ENCODE measurements at places on chromosomes 3 and 15.
A peak's percentile ranks its signal among the peaks of the same experiment; 100 is the strongest.

DNA sequence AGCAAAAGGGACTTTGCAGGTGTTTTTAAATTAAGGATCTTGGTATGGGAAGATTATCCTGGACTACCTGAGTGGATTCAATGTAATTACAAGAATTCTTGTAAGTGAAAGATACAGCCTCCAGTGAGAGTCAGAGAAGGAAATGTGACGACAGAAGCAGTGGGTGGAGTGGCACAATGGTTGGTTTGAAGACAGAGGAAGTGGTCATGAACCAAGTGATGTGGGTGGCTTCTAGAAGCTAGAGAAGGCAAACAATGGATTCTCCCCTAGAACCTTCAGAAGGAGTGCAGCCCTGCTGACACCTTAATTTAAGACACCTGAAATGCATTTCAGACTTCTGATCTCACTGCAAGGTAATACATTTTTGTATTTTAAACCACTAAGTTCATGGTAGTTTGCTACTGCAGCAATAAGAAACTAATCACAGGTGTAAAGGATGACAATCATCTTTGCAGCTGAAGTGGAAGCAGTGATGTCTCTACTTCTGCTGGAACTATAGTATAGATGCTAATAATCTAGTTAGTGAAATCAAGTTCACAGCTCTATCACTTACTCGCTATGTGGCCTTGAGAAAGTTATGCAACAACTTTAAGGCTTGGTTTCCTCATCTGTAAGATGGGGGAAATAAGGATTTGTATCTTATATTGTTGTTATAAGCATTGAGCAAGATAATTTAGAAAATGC is 403.4 kb upstream of the SUCLG2 start:
- DNase-seq, result peak; percentile 85
- peak overlapping the region; percentile 76 for H3K27ac ChIP-seq
- H3K4me1 ChIP-seq, result peaks cover 67% of the 10 kb centered on the region
- H3K36me3 ChIP-seq, result no peaks in the 10 kb centered on the region
- H3K27me3 ChIP-seq, result no peaks in the 10 kb centered on the region

- DNase-seq, result no peak
- no peak overlapping the region for H3K27ac ChIP-seq
- H3K4me1 ChIP-seq, result peaks cover 44% of the 10 kb centered on the region
- H3K36me3 ChIP-seq, result no peaks in the 10 kb centered on the region
These were observed 151.6 kb downstream of the SLCO3A1 start for GRCh38 chr15:92005154-92005553.

GRCh38 chr3:138381950-138382715 is 33.8 kb downstream of the MRAS start:
- H3K27ac ChIP-seq, result no peak overlapping the region
- no peak overlapping the region for H3K4me3 ChIP-seq
- H3K4me1 ChIP-seq, result no peaks in the 10 kb centered on the region

DNA sequence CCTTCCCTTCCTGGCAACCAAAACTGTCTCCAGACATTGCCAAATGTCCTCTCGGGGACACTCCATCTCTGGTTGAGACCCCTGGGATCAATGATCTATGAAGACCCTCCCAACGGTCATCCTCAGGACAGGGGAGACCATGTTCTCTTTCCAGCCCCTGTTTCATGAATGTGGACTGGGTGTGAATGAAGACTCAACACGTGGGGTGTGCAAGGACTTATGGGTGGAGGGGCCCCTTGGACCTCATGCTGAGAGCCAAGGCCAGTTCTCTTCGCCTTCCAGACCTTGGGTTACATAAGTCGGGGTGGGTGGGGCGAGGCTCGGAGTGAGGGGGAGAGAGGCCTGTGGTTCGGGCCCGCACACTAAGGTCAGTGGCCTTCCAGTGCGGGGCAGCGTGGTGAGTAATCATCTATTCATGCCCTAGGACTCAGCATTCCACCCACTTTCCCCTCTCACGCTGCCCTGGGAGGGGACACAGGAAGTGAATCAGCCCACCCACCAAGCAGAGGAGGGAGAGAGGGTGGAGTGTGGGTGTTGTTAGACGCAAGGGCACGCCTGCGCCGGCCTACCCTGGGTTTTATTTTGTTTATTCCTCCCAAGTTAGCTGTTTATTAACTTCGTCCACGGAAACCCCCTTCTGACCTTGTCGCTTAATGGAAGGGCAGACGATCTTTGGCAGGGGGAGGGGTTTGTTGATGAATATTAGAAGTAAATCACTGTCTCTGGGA is 6.7 kb downstream of the PAQR5 start:
- H3K4me1 ChIP-seq, result no peaks in the 10 kb centered on the region
- DNase-seq, result no peak
- no peak overlapping the region for H3K27ac ChIP-seq
- H3K4me3 ChIP-seq, result no peak overlapping the region
- H3K27me3 ChIP-seq, result peaks cover 38% of the 10 kb centered on the region
- no peaks in the 10 kb centered on the region for H3K36me3 ChIP-seq

- peaks cover 37% of the 10 kb centered on the region for H3K36me3 ChIP-seq
- peaks cover 33% of the 10 kb centered on the region for H3K4me1 ChIP-seq
- DNase-seq, result no peak
- H3K27me3 ChIP-seq, result no peaks in the 10 kb centered on the region
- no peak overlapping the region for H3K27ac ChIP-seq
These were observed 18.2 kb upstream of the SACM1L start for GRCh38 chr3:45670991-45671390.

DNA sequence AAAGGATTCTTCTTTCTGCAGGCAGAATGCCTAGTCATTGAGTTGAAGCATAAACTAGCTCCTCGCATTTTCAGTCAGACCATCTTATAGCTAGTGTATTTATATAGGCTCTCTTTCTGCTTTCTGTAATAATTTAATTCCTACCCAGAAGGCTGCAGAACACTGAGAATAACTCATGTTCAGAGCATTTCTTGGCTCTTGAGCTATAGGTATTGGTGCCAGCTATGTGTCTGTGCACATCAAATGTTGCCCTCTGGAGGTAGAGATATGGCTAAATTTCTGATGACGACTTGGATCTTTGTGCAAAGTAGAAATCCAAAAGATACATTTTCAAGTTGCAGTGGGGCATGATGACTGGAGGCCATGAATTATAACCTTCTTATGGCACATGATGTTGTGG is 336.2 kb upstream of the TPM1 start:
- H3K36me3 ChIP-seq, result no peaks in the 10 kb centered on the region
- H3K27me3 ChIP-seq, result no peaks in the 10 kb centered on the region
- no peak overlapping the region for H3K4me3 ChIP-seq

- peaks cover 3% of the 10 kb centered on the region for H3K4me1 ChIP-seq
- no peaks in the 10 kb centered on the region for H3K27me3 ChIP-seq
- no peak overlapping the region for H3K27ac ChIP-seq
- H3K36me3 ChIP-seq, result peaks cover 3% of the 10 kb centered on the region
- DNase-seq, result no peak
These were observed 28.6 kb downstream of the PLEKHO2 start for GRCh38 chr15:64870353-64870752.

GRCh38 chr3:72345237-72345878 is 502.9 kb downstream of the SHQ1 start:
- no peak for DNase-seq
- peaks cover 75% of the 10 kb centered on the region for H3K4me1 ChIP-seq
- H3K27me3 ChIP-seq, result no peaks in the 10 kb centered on the region
- no peak overlapping the region for H3K27ac ChIP-seq
- H3K36me3 ChIP-seq, result no peaks in the 10 kb centered on the region
- no peak overlapping the region for H3K4me3 ChIP-seq

DNA sequence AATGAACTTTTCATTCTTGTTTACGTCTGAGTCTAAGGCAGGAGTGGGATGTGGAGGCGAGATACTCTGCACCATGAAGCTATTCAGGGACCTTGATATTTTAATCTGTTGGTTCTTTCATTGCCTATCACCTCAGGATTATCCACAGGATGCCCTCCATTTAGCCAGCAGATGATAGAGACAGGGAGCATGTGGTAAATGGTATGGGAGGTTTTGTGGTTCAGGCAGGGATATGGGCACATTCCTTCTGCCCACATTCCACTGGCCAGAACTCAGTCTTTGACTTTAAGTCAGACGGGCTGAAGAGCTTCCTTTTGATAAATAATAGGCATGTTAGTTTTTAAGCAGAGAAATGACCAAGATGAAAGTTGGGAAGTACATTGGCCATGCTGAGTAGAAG is 548.0 kb upstream of the CCDC54 start:
- no peak overlapping the region for H3K4me3 ChIP-seq
- peaks cover 4% of the 10 kb centered on the region for H3K4me1 ChIP-seq
- no peaks in the 10 kb centered on the region for H3K36me3 ChIP-seq
- no peak overlapping the region for H3K27ac ChIP-seq
- DNase-seq, result no peak
- no peaks in the 10 kb centered on the region for H3K27me3 ChIP-seq

- no peak for DNase-seq
- H3K27ac ChIP-seq, result no peak overlapping the region
- H3K4me3 ChIP-seq, result no peak overlapping the region
- no peaks in the 10 kb centered on the region for H3K27me3 ChIP-seq
- no peaks in the 10 kb centered on the region for H3K4me1 ChIP-seq
- H3K36me3 ChIP-seq, result peaks cover 10% of the 10 kb centered on the region
These were observed 179.9 kb downstream of the MCTP2 start for GRCh38 chr15:94411285-94411684.

DNA sequence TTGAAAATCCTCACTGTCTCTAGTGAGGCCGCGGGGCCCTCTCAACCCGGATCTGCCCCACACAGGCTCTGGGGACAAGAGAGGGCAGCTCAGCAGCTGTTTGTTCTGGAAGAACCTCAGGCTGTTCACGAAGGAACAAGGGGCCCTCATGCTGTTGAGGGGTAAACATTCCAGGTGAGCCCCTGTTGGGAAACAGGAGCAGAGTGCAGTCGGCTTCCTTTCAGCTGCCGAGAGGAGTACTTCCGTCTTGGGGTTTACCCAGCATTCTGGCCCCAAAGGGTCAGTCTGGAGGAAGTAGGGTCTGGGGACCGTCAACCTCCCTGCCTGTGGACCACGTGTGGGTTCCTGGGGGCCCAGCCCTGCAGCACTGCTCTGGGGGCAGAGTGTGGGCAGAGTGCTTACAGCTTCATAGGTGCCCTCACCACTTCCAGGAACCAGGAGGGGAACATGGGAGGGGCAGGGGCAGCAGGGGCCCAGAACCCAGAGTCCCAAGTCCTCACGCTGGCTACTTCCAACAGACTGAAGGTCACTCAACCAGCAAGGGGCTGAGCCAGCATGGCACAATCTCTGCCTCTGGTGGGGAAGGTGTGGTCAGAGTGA is 49.2 kb upstream of the CTSH start:
- no peak overlapping the region for H3K4me3 ChIP-seq
- no peak for DNase-seq
- no peaks in the 10 kb centered on the region for H3K27me3 ChIP-seq
- no peak overlapping the region for H3K27ac ChIP-seq

DNA sequence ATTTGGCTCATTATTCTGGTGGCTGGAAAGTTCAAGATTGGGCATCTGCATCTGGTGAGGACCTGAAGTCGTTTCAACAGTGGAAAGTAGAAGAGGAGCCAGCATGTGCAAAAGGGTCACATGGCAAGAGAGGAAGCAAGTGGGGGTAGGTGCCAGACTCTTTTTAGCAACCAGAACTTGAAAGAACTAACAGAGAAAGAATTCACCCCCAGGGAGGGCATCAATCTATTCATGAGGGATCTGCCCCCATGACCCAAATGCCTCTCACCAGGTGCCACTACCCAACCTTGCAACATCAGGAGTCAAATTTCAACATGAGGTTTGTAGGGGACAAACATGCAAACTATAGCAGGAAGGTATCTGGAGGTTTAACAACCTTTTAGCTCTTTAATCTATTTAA is 10.3 kb upstream of the RYK start:
- peaks cover 14% of the 10 kb centered on the region for H3K4me1 ChIP-seq
- no peak overlapping the region for H3K4me3 ChIP-seq

- H3K27ac ChIP-seq, result no peak overlapping the region
- no peak for DNase-seq
- H3K36me3 ChIP-seq, result no peaks in the 10 kb centered on the region
- H3K4me3 ChIP-seq, result no peak overlapping the region
These were observed 22.3 kb upstream of the GNB4 start for GRCh38 chr3:179473565-179473964.

GRCh38 chr3:149771652-149772271 is 19.5 kb upstream of the COMMD2 start:
- no peak overlapping the region for H3K4me3 ChIP-seq
- no peaks in the 10 kb centered on the region for H3K36me3 ChIP-seq
- peak; percentile 56 for DNase-seq
- H3K27me3 ChIP-seq, result peaks cover 13% of the 10 kb centered on the region

- H3K27ac ChIP-seq, result no peak overlapping the region
- peaks cover 22% of the 10 kb centered on the region for H3K4me1 ChIP-seq
- H3K36me3 ChIP-seq, result peaks cover 2% of the 10 kb centered on the region
- no peak for DNase-seq
These were observed 31.0 kb downstream of the NR2F2 start for GRCh38 chr15:96361309-96362010.

GRCh38 chr3:52851348-52851747 is 16.5 kb upstream of the MUSTN1 start:
- no peaks in the 10 kb centered on the region for H3K4me1 ChIP-seq
- no peaks in the 10 kb centered on the region for H3K27me3 ChIP-seq
- no peak overlapping the region for H3K27ac ChIP-seq
- H3K4me3 ChIP-seq, result no peak overlapping the region
- DNase-seq, result peak; percentile 42
- peaks cover 2% of the 10 kb centered on the region for H3K36me3 ChIP-seq

GRCh38 chr3:32575451-32576113 is 4.9 kb upstream of the DYNC1LI1 start:
- no peaks in the 10 kb centered on the region for H3K36me3 ChIP-seq
- DNase-seq, result no peak
- no peaks in the 10 kb centered on the region for H3K27me3 ChIP-seq
- peaks cover 15% of the 10 kb centered on the region for H3K4me1 ChIP-seq

- no peaks in the 10 kb centered on the region for H3K4me1 ChIP-seq
- no peak overlapping the region for H3K4me3 ChIP-seq
- H3K27me3 ChIP-seq, result no peaks in the 10 kb centered on the region
- no peak overlapping the region for H3K27ac ChIP-seq
- no peak for DNase-seq
These were observed 53.0 kb upstream of the MME start for GRCh38 chr3:155026999-155027591.

DNA sequence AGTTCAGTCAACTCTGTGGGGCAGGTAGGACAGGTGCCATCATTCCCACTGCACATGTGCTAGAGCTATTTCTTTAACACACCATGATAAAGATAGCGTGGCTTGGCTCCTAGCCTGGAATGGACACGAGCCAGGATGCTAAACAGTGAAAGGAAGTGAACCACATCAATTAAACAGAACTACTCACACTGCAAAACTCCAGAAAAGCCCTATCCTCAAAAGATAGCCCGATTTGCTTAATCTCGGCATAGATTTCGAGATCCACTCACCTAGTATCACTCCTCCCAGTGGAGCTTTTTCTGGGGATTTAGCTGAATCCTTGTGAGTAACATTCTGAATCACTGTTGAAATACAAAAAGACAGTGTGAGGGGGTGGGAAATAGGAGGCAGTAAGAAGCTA is 118.0 kb downstream of the ABI3BP start:
- H3K27ac ChIP-seq, result no peak overlapping the region
- peaks cover 12% of the 10 kb centered on the region for H3K27me3 ChIP-seq
- no peaks in the 10 kb centered on the region for H3K36me3 ChIP-seq

- no peaks in the 10 kb centered on the region for H3K36me3 ChIP-seq
- peaks cover 28% of the 10 kb centered on the region for H3K27me3 ChIP-seq
- H3K4me1 ChIP-seq, result peaks cover 2% of the 10 kb centered on the region
- H3K27ac ChIP-seq, result no peak overlapping the region
These were observed 5.9 kb downstream of the EPHA3 start for GRCh38 chr3:89113344-89113743.

- no peak overlapping the region for H3K4me3 ChIP-seq
- no peaks in the 10 kb centered on the region for H3K4me1 ChIP-seq
- no peak overlapping the region for H3K27ac ChIP-seq
- no peak for DNase-seq
- peaks cover 14% of the 10 kb centered on the region for H3K27me3 ChIP-seq
These were observed 148.0 kb upstream of the NR2E3 start for GRCh38 chr15:71662306-71662705.
